ENCODE measurements at places on chromosomes 2 and 18. TPM values are rescaled to one million over a fixed set of nuclear protein-coding genes. Genes with fewer than 3 reads are reported as not detected.

- DNase-seq = no peak
Measured at GRCh38 chr2:180524499-180524898, 455.9 kb upstream of the UBE2E3 start.

TFPI gene
- 8.0 TPM for total RNA-seq

SP5 gene
- not detected for total RNA-seq

RELCH gene
- total RNA-seq = 63.6 TPM

- DNase-seq = no peak
Measured at GRCh38 chr2:164456619-164457018, 164.7 kb downstream of the GRB14 start.

DNA sequence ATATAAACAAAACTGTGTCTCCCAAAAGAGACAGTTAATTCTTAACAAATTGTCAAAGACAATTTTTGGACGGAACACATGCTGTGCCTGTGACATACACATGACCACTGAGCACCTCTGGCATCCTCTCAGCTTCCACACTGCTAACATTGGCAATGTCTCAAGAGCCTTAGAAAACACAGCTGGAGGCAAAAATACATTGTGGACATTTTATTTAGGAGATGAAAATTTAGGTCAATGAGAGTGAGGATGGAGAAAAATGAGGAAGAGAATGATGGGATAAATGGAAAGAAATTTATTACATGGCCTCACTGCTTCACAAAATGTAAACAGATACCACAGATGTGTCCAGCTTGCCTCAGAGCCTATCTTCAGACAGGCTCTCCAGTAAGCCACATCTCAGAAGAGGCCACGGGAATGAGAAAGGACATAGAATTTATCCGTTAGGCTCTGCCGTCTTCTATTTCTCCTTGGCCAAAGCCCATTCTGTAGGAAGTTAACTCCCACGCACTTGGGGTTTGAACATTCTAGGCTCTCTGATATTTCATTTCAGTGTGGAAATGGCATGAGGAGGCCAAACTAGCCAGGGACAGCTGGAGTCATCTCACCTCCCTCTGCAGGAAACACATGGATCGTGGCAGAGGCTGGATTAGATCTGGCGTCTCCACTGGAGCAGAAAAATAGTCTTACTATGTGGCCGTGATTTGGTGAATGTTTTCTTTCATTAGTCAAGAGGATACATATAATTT, 519.4 kb upstream of the DSEL start:
- no peak for DNase-seq

ADCY3 gene
- total RNA-seq = 26.6 TPM

KCNS3 gene
- 8.6 TPM for total RNA-seq

- DNase-seq = no peak
Measured at GRCh38 chr18:44599412-44599811, 81.3 kb upstream of the SETBP1 start.

DNA sequence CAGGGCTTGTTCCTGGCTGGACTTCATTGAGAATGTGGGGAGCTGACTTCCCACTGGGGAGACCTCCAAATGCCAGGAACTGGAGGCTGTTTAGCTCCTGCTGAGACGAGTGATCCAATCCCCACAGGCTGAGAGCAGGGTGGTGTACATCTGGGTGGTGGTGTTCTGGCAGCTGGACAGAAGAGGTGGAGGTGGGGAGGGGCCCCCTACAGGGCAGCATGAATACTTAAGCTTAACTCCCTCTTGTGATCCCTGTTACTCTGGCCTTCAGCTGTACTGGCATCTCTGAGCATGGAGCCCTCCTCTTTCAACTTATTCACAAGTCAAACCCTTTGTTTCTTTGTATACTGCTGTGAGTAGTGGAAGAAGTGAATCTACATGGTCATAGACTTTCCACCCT, 167.8 kb upstream of the LYPD1 start:
- DNase-seq = no peak

DNA sequence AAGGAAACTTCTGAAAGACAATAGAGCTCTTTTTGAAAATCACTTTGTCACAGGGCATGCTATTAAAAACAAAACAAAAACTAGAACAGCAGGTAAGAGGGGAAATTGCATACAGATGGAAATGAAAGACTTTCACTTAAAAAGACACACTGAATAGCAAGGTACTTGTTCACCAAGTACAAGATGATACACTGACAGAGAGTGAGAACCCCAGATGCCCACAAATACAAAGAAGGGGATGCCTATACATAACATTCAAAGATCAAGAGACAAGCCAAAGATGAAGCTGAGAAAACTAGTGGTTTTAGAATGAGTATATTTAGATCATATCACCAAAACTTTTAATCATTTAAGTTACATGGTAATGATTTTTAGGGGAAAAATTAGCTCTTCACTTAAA, 60.7 kb downstream of the ASXL2 start:
- DNase-seq = no peak

Data from esophagus squamous epithelium (tissue), 5 donors.